Stimulated activated CD8-positive, alpha-beta memory T cell treated with anti-CD3 and anti-CD28 coated beads, Interleukin-4, amount 100 ng/mL, for 1 hour (primary cell): ENCODE measurements at places on chromosomes 13 and 19.

DNA sequence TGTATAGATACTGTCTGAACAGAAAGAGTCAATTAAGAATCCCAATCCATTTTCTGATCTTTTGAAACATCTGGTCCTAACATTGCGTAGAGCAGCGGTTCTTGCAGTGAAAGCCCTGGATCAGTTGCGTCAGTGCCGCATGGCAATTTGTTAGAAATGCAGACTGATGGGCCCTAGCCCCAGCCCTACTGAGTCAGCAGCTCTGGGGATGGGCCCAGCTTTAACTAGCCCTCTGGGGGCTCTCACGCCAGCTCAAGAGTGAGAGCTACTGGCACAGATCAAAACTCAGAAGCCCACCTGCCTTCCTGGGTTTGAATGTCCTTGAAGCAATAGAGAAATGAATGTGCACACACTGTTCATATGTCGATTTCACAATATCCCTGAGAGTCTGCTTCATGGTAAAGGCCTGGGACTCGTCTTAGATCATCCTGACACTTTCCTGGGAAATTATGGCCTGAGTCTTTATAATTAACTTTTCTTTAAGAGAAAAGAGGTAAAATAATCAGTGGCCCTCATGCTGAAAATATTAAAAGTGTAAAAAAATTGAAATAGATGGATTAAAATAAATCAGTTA, 206.8 kb upstream of the TMTC4 start:
- DNase-seq: no peak

GRCh38 chr13:24632382-24633121, 47.7 kb upstream of the ATP12A start:
- no peak for DNase-seq

DNA sequence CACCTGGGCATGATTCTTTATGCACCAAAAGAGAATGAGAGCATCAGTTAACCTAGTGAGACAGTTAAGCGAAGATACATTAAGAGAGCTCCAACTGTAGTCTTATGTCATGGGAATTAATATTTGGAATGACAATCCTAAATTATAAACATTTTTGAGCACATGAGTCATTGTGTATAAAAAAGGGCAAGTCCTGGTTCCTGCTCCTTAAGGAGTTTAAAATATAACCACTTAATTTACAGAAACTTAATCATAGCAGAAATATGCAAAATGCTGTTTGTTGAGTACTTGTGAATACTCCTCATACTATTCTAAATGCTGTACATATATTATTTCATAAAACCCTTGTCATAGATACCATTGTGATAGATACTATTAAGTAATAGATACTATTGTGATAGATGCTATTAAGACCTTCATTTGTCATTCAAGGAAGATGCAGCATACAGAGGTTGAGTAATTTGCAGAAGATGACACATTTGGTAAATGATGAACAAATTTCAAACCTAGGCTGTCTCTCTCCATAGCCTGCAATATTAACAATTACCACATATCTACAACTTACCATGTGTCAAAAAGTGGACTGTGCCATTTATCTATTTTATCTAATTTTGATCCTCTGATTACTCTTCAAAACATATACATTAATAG, 301.0 kb downstream of the TBC1D4 start:
- DNase-seq: no peak

GRCh38 chr13:39144391-39144790, 106.1 kb downstream of the NHLRC3 start:
- no peak for DNase-seq

DNA sequence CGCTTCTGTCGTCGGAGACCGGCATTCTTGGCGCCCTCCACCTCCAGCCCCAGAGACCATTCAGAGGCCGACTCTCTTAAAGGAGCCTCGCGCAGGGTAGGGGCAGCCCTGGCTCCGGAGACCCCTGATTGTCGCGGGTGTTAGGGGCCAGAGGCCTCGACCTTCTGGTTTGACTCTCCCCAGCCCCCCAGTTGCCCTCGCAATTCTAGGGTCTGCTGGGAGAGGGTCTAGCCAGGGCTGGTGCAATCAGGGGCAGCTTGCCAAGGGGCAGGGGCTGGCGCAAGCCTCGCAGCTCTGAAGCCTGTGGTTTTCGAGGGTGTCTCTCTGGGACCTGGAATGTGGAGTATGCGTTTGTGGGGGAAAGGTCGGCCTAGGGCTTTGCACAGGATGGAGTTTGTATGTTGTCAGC, 1.6 kb upstream of the SLC7A10 start:
- no peak for DNase-seq
